ENCODE measurements at places on chromosomes 12 and 14.

DNA sequence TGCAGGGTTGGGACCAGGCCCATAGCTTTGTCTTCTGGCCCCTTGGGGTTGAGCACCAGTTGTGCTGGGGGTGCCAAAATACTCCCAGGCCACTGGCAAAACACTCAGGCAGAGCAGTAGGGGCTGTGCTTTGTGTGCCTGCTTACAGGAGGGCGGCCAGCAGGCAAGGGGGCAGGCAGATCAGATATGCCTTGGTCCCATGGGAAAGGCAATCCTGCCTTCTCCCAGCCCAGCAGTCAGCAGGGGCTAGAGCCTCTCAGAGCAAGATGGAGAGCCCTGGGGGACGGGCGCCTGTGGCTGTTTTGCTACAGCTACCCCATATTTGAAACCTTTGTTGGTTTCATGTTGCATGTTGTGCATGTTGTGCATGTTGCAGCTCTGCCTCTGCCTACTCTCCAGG is 36.2 kb upstream of the TMX1 start:
- no peak for DNase-seq

GRCh38 chr12:124445121-124445718 is 122.2 kb downstream of the NCOR2 start:
- no peak for DNase-seq

GRCh38 chr12:112419297-112420133 is 768 bp downstream of the PTPN11 start:
- DNase-seq, result peak; percentile 66

DNA sequence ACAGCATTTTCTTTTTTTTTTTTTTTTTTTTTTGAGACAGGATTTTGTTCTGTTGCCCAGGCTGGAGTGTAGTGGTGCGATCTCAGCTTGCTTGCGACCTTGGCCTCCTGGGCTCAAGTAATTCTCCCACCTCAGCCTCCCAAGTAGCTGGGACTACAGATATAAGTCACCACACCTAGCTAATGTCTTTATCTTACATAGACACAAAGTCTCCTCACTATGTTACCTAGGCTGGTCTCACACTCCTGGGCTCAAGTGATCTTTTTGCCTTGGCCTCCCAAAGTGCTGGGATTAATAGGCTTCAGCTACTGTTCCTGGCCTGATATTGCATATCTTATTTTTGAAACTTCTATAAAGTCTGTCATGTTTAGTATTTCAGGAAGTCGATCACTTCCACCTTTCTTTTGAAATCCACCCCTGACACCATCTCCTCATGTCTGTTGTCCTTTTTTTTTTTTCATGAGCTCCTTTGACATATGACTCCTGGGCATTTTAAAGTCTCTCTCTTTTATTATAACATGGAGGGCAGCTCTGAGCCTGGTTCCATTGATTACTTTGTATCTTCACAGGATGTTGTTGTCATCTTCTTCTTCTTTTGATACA is 5.9 kb upstream of the A2ML1 start:
- DNase-seq, result no peak

DNA sequence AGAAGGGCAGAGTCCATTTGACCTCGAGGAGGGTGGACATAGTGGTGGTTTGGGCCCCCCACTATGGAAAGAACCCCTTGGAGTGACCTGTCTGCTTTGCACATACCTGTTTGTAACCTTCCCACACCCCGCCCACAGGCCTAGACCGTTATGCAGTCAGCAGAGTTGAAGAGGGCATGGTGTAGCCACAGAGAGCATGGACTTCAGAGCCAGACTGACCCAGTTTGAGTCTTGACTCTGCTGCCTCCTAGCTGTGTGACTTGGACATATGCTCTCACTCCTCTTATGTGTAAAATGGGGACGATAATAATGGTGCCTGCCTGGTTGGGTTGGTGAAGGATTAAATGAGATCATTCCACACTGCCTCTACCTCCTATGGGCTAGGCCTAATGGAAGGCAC is 40.9 kb upstream of the NOS1 start:
- no peak for DNase-seq

- peak; percentile 33 for DNase-seq
These were observed 16.5 kb downstream of the SEL1L start for GRCh38 chr14:81516986-81517797.

Measured in right lung (tissue), 10 donors.